Right forelimb (tissue), 1 donor: ENCODE measurements at places on chromosomes 7 and 10.
A peak's percentile ranks its signal among the peaks of the same experiment; 100 is the strongest.

DNA sequence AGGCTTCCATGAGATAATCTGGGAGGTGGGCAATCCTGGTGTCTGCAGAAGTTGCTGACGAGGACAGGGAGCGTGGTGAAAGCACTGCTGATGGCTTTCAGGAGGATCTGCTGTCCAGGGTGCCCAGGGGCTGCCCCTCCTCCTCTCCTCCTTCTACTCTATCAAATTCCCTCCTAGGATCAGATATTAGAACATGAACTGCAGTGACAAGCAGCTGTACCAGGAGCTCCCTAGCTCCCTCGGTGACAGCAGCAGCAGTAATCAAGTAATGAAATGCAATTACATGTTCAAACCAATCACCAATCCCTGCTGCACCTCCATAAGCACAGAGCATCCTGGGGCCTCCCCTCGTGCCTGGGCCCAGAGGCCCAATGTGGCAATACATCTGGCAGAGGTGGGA is 46.9 kb downstream of the GRID1 start:
- DNase-seq, result peak; percentile 9

DNA sequence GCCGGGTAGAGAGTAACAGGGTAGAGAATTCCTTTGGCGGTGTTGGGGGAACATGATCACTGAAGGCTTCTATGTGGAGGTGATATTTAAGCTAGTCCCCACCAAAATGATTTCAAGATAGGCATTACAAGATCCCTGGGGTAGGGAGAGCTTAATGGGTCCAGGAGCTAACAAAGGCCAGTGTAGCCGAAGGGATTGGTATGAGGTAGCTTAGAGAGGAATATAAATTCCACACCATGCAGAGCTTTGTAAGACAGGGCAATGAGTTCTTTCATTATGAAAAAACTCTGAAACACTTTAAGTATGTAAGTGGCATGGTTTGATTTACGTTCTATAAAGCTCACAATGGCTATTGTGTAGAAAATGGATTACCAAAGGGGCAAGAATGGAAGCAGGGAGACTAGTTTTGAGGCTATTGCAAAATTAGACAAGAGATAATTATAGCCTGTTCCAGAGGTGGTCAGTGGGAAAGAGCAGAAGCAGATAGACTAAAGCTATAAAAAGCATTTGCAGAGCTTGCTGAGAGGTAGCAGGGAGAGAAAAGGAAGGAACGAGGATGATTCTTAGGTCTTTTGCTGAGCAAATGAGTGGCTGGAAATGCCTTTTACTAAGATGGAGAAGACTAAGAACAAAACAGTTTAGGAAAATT is 119.7 kb upstream of the SLC25A13 start:
- DNase-seq, result no peak

- DNase-seq, result no peak
Measured at GRCh38 chr10:60099998-60100747, 193.8 kb upstream of the CCDC6 start.

DNA sequence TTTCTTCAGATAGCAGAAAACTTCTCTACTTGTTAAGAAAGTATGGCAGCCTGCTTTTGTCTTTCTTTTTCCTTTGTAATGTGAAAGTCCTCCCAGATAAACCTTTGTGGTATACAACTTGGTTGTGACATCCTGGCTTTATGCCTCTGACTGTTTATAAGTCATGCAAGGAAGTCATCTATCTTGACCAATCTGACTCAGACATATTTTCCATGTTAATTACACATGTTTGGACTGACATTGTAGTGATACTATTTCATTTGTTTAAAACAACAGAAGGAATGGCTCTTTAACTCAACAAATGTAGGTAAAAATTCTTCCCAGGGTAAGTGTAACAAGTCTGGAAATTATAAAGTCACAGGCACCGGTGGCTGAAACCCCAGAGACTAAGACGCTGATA is 341.6 kb upstream of the MEOX2 start:
- DNase-seq, result no peak

- DNase-seq, result no peak
Measured at GRCh38 chr7:7570584-7570983, 3.9 kb downstream of the MIOS start.

DNA sequence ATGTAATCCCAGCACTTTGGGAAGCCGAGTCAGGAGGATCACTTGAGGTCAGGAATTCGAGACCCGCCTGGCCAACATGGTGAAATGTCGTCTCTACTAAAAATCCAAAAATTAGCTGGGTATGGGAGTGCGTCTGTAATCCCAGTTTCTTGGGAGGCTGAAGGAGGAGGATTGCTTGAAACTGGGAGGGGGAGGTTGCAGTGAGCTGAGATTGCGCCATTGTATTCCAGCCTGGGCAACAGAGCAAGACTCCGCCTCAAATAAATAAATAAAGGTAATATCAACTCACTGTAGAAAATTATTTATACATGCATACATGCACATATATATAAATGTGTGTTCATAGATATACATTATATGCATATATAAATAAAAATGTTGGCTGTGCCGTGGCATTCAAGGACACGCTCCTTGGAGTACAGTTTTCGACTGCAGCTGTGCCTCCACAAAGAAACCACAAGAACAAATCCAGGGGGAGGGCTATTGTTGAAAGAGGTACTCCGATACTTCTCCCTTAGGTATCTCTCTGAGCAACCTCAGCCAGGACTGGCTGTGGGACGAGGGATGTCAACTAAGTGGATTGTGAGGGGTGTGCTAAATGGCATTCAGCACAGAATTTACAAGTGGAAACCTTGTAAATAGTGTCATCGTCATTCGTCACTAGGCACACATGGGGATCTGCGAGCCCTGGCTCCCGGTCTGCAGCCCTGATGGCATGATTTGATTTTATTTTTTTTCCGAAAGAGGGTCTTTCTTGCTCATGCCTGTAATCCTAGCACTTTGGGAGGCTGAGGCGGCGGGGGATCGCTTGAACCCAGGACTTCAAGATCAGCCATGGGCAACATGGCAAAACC is 49.3 kb downstream of the HIP1 start:
- no peak for DNase-seq
